Ureter (tissue), 1 donor: ENCODE measurements at places on chromosomes 5 and 9. TPM values are rescaled to one million over a fixed set of nuclear protein-coding genes. Genes with fewer than 3 reads are reported as not detected.

DNA sequence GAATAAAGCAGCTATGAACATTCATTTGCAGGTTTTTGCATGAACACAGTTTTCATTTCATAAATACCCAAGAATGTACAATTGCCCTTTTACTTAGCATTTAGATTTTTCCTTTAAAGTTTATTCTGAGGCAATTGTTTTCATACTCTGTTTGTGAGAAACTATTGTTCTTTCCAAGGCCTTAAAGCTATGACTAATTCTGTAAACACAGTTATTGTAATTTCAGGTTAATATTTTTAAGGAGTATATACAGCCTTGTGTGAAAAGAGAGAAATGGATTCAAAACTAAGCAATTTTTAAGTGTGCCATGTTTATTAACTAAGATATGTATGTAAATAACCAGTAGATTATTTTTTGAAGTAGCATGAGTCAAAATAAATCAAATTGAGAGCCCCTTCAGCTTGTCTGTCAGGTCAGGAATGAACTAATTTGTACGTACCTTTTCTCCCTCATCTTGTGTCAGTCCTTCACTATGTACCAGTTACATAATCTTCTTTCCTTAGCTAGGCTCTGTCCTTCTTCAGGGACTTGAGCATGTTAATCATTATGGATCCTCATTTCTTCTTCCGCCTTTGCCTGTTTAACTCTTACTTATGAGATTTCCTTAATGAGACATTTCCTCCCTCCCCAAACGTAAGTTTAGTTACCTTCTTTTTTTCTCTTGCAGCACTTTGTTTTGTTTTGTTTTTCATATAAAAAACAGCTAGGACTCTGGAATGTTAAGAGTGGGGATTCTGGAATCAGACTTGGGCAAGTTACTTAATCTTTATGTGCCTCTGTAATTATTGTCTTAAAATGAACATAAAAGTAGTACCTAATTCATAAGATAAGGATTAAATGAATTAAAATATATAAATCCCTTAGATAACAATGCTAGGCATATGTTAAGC, 63.6 kb downstream of the NIPBL start:
- no peak for DNase-seq

- no peak for DNase-seq
These were observed 1.6 kb downstream of the ZFYVE16 start for GRCh38 chr5:80409367-80409966.

DNA sequence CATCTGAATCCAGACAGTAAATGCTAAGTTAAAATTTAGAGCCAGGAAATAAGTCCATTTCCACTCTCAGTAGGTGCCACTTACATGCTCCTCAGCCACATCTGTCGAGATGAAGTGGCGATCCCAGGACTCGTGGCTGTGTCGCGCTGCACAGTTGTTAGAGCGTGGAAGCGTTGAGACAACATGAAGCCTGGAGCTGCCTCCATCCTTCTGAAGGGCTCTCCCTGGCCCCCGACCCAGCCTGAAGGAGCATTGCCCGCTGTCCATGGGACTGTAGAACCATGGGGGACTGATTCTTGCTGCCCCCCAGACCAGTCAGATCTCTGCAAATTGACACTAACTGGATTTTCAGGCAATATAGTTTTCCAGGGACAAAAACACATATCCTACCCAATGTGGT, 58.9 kb downstream of the IRX1 start:
- no peak for DNase-seq

DNA sequence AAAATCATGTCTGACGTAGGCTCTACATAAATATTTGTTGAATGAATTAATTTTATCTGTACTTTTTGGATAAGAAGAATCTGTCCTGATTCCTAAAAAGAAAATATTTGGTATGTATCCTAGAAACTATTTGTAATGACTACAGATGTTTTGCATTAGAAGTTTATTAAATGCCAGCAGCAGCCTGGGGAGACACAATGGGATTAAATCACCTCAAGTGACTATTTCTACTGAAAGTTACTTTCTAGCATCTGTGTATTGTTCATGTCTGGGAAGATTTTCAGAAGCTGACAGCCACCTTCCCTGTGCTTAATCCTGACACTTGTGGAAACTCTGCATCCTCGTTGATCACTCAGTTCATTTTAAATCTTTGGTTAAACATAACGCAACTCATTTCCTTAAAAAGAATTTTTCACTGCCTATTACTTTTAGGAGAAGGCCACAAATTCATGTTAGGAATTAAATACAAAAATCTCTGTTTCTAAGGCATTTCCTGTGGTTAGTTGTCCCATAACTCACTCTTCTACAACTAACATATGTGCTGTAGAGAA, 209.3 kb upstream of the PPP1R2B start:
- no peak for DNase-seq

GRCh38 chr5:155106221-155106620, 92.7 kb downstream of the KIF4B start:
- no peak for DNase-seq

Gene GLDC
- total RNA-seq, result 117 TPM

DNA sequence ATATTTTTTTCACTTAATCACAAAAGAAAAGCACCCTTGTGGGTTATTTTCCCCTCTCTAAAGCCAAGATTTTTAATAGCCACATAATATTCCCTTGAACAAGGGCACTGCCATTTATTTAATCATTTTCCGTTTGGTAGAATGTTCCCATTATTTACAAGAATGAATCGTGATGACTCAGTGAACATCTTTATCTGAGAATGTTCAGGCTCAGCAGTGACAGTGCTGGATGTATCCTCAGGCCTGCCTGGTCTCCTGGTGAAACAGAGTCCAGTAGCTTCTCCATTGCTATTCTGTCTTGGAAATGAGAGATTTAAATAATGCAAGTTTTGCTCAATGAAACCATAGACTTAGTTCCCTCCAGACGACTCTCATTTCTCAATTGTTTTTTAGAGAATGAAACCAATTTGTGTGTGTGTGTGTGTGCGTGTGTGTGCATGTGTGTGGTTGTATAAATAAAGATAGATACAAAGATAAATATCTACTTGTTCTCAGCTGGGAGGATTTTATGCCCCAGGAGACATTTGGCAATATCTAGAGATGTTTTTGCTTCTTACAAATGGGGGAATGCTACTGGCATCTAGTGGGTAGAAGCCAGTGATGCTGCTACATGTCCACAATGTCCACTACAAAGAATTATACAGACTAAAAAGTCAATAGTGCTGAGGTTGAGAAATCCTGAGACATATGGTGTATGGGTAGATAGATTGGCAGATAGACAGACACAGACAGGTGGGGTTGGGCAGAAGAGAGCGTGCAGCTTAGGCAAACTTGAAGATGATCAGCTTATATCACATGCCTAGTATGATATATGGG, 55.0 kb downstream of the PAPPA start:
- DNase-seq, result no peak
